ENCODE measurements at places on chromosomes 5 and 9.

DNA sequence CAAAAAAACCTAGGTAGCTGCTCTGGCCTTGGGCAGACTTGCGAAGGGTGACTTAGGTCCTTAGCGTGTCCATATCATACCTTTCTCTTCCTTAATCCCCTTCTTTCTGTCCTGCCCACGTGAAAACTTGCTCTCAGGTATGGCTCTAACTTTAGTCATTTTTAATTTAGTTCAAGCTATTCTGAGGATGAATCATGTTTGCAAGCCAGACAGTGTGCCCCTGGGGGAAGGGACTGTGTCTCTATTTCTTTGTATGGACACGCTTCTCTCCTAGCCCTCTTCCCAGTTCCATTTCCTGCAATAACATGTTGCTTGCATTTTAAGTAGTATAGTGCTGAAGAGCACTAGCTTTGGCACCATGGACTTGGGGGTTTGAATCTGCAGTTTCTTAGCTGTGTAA is 120.6 kb downstream of the PTTG1 start:
- no peak for DNase-seq

DNA sequence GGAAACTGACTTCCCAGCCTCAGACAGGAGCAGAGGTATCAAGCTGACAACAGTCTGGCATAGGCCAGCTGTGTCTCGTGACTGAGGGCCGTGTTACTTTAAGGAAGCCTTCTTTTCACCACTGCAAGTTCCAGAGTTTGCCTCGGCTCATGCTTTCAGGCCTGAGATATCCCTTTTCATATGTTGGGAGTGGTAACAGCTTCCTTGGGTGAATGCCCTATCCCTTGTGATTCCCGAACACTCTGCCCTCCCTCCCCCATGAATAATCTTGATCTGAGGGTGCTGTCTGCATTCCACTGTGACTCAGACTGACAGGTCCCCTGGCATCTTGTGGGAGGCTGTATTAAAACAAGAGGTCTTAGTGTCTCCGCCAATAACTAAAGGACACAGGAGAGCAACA is 49.7 kb upstream of the ARL15 start:
- no peak for DNase-seq

- DNase-seq = peak; percentile 37
Observed at GRCh38 chr5:155786108-155786507, 540.9 kb upstream of the SGCD start.

DNA sequence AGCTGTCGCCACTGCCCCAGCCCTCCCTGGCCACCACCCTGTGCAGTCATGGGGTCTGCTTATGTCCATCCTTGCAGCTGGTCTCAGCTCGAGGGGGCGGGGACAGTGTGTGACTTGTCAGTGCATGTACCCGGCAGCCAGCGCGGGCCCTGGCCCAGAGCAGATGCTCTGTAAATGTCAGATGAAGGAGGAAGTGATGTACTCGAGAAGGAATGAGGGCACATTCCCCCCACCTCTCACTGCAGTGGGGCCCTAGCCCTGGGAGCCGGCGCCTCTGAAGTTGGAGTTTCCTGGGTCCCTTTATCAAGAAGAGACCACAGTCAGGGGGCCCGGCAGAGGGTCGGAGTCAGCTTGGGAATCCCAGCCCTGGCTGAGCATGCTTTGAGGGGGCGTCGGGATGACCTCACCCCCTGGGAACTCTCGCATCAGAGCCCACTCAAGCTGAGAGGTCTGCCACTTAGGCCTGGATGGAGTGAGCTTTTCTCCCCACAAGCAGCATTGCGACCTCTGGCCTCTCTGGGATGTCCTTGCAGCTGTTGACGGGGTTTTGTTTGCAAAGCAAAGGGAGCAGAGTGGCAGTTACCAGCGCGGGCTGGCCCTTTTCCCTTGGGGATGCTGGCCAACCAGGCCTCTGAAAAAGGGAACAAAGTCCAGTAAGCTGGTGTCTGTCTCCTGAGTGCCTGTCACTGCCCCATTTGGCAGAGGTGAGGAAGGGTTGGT is 19.0 kb downstream of the NEURL1B start:
- DNase-seq = peak; percentile 94

- no peak for DNase-seq
Observed at GRCh38 chr5:153460421-153460820, 30.0 kb upstream of the GRIA1 start.
